Astrocyte of the spinal cord (primary cell): ENCODE measurements at places on chromosomes 7 and 10.

DNA sequence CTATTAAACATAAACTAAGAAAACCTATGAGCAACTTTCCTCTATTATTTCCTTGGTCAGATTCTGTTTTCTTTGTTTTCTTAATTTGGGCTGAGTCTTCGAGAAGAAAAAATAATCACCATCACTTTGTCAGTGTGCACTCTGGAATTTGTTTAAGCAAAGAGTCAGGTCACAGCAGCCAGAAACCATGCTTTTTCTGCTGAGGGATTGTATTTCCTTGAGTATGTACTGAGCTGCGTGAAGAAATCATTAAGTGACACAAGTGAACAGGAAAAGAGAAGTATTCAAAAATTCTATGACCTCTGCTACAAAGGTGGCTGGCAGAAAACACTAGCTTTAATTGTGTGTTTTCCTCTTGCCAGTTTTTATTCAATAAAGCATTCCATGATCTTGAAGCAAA, 249.6 kb downstream of the VTI1A start:
- no peak for DNase-seq

- DNase-seq, result no peak
Measured at GRCh38 chr7:127252377-127252713, 396 bp downstream of the GRM8 start.

GRCh38 chr10:27072436-27073114, 27.7 kb downstream of the ANKRD26 start:
- no peak for DNase-seq

DNA sequence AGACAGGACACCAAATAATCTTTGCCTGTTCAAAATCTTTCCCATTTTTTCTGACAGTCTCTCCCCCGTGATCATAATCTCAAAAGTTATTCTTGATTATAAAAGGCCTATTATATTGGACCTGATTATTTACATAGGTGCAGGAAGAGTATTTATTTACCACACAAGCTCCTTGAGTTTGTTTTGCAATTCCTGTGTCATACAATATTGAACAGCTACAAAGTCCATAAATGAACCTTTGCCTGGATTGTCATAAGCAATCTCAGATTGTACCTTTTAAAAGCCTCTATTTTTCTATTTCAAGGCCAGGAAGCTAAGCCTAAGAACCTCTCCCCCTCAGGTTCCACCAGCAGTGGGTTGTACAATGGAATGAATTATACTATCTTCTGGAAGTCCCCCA, 183.9 kb upstream of the MEOX2 start:
- no peak for DNase-seq

- DNase-seq, result no peak
Measured at GRCh38 chr7:55157764-55158105, 138.9 kb downstream of the EGFR start.

- no peak for DNase-seq
Measured at GRCh38 chr10:119525116-119525515, 17.4 kb downstream of the RGS10 start.

GRCh38 chr10:49212076-49212475, 23.9 kb upstream of the TMEM273 start:
- DNase-seq, result no peak

DNA sequence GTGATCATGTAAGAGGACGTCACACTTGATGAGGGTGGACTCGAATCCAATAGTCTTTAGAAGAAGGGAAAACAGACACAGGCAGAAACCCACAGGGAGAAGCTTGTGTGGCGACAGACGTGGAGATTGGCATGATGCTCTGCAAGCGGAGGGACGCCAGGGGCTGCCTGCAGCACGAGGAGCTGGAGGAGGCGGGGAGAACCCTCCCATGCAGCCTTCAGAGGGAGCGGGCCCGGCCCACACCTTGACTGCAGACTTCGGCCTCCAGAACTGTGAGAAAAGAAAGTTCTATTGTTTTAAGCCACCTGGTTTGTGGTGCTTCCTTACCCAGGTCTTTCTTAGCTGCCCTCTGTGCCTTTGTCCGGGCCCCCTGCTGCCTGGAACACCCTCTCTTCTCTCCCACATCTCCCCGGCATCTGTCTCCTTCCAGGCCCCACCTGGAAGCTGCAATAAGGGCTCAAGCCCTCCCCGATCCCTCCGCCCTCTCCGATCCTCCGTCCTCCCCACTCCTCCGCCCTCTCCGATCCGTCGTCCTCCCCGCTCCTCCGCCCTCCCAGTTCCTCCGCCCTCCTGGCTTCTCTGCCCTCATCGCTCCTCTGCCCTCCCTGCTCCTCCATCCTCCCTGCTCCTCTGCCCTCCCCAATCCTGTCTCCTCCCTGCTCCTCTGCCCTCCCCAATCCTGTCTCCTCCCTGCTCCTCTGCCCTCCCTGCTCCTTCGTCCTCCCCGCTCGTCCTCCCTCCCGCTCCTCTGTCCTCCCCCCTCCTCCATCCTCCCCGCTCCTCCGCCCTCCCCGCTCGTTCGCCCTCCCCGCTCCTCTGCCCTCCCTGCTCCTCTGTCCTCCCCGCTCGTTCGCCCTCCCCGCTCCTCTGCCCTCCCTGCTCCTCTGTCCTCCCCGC, 17.4 kb upstream of the PRKAG2 start:
- no peak for DNase-seq

DNA sequence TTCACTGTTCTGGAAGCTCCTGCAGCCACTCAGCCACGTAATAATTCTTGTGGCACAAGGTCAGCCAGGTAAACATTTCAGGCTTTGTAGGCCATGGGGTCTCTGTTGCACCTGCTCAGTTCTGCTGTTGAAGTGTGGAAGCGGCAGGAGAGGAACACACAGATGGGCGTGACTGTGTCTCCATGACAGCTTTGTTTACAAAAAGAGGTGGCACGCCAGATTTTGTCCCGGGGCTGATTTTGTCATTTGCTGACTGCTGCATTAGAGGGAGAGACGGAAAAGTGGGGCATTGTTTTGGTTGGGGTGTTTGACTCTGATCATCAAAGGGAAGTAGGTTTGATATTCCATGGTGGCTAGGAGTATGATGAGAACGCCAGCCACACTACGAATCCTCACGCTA, 103.1 kb downstream of the PRKAG2 start:
- DNase-seq, result no peak

DNA sequence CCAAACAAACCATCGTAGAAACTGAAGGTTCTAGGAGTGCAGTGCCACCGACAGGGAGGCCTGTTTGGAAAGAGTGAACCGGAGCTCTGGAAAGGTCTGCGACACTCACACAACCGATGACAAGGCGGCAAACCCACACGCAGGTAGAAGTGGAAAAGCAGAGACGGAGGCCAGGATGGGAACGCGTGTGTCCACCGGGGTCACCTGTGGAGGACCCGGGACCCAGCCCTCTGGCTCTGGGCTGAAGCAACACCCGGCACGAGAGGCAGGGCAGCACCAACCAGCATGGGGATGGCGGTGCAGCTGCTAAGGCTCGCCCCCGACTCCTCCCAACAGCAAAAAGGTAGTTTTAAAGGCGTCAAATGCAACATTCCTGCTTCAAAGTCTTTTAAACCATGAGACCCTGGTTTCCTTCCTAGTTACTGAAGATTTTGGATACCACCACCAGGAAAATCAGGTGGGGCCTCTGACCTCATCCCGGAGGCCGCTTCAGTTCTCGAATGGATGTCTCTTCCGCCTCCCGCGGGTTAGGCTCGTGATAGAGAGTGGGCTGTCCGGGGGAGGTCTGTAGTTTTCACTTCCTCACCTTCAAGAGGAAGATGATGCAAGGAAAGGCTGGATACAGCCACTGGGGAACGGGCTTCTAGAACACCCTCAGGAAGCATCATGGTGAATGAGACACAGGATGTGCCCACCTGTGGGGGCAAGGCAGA, 115.5 kb downstream of the SMURF1 start:
- DNase-seq, result no peak

- DNase-seq, result peak; percentile 55
Measured at GRCh38 chr7:32501522-32501921, 6.2 kb downstream of the AVL9 start.

DNA sequence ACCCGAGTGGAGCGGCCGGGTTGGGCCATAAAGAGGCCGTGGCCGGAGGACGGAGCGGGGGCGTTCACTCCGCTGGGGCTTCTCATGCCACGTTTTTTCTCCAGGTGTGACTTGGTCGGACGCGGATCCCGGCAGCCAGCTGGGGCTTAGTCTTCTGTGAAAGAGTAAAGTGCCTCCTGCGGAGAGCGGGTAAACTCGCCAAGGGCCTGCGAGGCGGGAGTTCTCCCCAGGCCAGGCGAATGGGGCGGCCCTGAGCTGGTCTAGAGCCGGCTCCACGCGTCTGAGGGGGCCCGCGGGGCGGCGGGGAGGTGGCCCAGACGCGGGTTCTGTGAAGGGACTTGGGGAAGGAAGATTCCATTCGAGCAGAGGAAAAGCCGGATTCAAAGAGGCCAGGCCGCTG, 86.3 kb upstream of the VIPR2 start:
- no peak for DNase-seq

- DNase-seq, result no peak
Measured at GRCh38 chr7:42039921-42040320, 197.1 kb downstream of the GLI3 start.

- DNase-seq, result no peak
Measured at GRCh38 chr7:131236318-131236672, 91.4 kb upstream of the MKLN1 start.

DNA sequence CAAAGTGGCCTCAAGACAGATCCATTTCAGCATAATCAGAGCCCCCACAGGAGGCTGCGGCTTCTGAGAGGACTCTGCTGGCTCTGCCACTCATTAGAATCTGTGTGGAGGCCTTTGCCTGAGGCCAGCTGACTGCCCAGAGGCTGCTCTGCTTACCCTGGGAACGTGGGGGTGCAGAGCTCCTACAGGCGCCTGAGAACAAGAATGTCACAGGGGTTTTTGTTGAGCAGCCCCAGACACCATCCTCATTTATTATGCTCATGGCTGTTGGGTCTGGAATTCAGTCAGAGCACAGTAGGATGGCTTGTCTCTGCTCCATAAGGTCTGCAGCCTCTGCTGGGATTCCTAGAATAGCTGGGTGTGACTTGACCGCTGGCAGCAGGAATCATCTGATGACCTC, 101.8 kb upstream of the GDF10 start:
- no peak for DNase-seq

DNA sequence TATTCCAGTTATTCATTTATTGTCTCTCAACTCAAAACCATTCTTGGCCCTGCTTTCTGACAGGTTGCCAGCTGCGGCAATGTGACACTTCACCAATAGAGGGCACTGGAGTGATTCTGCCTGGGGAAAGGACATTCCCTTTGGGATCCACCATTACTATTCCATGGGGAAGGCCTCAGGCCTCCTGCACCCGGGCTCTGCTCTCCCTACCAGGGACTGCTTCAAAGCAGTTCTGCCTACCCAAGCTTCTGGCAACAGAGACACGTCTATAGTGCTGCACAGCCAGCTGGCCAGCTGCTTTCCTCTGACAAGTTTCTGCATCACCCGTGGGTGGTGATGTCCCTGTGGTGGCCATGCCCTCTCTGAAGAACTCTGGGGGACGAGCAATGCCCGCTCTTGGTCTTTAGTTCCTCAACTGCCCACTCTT, 163.8 kb downstream of the ELMO1 start:
- DNase-seq, result no peak

DNA sequence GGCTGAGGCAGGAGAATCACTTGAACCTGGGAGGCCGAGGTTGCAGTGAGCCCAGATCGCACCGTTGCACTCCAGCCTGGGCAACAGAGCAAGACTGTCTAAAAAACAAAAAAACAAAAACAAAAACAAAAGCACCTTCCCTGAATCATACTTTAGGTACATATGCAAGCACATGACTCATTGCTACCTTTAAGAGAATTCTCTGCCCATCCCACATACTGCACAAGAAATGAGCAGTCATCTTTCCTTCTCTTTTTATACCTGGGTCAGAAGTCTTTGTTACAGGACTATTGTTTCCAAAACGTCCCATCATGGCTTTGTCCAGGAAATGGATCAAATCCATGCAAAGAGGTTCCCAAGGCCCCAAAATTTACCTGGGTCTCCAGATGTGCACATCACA, 21.5 kb upstream of the AKR1B10 start:
- no peak for DNase-seq

DNA sequence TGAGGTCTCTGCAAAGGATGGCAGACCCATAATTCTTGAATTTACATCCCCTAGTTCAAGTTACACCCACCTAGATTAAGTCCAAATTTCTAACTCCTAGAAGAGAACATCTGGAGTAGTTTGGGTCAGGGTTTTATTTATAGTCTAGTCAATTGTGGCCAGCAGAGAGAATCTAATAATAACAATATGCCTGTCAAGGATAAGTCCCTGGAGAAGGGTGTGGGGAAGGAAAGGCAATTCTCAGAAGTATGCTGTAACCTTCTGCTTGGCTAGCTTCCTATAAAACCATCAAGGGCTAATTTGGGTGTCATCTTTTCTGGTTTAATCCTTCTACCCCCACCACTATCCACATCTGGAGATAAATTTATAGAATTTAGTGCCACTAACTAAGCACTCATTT, 52.8 kb upstream of the SEMA3E start:
- DNase-seq, result no peak

- DNase-seq, result no peak
Measured at GRCh38 chr10:8063935-8064334, 9.4 kb downstream of the GATA3 start.

DNA sequence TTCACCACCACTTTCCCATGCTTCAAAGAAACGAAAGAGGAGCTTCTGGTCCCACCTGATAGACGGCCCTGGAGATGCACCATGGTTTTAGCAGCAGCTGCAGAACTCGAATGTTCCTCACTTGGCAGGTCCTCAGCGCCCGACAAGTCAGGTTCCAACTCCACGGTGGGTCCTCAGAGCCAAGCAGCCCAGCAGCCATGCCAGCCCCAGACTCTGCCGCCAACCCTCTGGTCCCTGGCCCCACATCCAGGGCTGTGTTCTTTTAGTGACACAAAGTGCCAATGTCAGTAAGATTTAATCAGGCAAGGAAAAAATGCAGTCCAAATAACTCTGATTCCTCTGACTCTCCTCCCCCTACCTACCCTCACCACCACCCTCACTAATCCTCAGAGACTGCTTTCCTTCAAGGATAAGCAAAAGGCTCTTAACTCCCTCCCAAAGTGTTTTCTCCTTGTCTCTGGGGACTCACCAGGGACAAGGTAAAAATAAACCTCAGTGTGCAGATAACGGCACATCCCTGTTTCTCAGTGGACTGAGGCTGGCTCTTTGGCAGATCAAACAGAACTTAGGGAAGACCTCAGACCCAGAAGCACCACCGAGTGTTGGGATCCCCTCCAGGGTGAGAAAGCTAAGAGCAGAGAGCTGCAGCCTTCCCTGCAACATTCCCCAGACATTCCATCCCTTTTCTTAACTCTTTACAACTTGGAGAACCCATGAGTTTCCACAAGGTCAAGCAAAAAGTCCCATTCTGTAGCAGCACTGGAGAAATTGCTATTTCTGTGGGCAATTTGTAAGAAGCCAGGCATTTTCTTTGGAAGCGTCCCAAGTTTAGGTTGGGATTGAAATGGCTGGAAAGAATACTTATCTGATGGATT, 358.9 kb downstream of the FRMD4A start:
- DNase-seq, result peak; percentile 71

DNA sequence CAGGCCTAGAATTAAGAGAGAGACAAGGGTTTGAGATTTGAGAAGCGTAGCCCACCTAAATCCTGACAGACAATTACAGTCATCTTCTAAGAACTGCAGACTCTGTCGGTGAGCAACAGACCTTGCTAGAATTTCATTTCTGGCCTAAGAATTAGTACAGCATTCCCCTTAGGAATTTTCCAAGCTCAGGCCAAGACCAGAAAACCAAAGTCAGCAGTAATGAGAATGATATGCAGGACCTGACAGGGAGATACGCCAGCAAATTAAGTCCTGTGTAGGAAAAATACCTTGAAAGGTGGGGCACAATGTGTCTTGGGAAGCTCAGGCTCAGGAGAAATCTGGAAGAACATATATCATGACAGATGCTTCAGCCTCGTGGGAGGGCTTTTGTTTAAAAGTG, 52.7 kb upstream of the HERPUD2 start:
- DNase-seq, result no peak

- peak; percentile 5 for DNase-seq
Measured at GRCh38 chr7:114689406-114689805, 232.5 kb upstream of the MDFIC start.
